ENCODE measurements at places on chromosomes 5 and 9. TPM values are rescaled to one million over a fixed set of nuclear protein-coding genes. Genes with fewer than 3 reads are reported as not detected.

DNA sequence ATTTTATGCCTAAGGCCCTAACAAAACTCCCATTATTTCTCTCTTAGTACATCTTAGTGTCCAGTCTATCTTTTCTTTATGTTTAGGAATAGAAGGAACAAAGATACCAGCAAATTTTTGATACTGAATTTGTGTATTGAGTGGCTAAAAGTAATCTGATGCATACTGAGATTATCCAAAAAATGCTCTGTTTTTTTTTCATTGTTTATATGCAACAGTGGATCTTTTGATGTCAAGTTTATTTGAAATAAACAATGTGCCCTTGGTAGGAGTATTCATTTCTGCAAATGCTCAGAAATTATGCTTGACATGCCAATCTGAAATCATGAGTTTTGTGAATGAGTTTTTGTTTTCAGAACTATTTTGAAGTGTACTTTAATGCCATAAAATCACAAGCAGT, 58.7 kb downstream of the CCDC192 start:
- DNase-seq: no peak

- DNase-seq: no peak
These were observed 42.6 kb downstream of the DIRAS2 start for GRCh38 chr9:90600029-90600428.

Gene HMMR
- 10.3 TPM for total RNA-seq

Gene FOXD4L3
- not detected for total RNA-seq

Gene CD180
- total RNA-seq: 3.2 TPM

DNA sequence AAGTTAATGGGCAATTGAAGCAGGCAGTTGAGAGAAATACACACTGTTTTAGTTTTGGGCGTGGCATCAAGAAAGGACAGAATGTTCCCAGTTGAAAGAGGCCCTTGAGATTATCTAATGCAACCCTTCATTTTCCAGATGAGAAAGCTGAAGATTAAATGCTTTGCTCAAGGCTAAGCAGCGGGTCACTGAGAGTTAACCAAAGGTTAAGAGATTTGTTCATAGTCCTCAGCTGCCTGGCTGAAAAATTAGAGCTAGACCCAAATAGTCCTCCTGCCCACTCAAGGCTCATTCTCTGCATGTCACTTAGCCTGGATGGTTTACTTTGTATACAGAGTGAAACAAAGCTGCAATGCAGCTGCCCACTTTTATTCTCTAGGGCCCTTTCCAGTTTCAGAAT, 46.7 kb upstream of the MAMDC2 start:
- no peak for DNase-seq

- no peak for DNase-seq
These were observed 1788.0 kb upstream of the NUDT12 start for GRCh38 chr5:105350486-105351140.

Gene SLC6A18
- total RNA-seq: not detected

Gene DND1
- total RNA-seq: 0.19 TPM

DNA sequence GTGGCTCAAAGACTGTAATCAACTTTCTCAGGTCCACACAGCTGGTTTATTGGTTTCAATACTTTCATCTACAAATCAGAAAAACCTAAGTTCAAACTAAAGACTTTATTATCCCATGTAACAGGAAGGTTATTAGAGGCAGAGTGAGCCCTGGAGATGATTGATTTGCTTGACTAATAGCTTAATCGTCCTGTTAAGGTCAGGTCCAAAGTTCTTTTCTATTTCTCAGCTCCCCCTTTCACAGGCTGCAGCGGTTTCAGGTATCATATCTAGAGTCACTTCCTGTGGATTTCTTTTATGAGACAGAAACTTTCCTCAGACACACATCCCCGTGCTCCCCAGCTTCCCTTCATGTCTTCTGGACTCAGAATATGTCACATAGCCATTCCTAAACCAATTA, 166.4 kb downstream of the PRELID2 start:
- no peak for DNase-seq

- DNase-seq: no peak
These were observed 28.4 kb upstream of the AOPEP start for GRCh38 chr9:94697972-94698581.

Gene SOHLH1
- total RNA-seq: not detected

Gene PCDHA11
- total RNA-seq: 0.31 TPM

Measured in adrenal gland (tissue), 19 donors.